CD4-positive, alpha-beta memory T cell (primary cell): ENCODE measurements at places on chromosomes 2 and 18.

DNA sequence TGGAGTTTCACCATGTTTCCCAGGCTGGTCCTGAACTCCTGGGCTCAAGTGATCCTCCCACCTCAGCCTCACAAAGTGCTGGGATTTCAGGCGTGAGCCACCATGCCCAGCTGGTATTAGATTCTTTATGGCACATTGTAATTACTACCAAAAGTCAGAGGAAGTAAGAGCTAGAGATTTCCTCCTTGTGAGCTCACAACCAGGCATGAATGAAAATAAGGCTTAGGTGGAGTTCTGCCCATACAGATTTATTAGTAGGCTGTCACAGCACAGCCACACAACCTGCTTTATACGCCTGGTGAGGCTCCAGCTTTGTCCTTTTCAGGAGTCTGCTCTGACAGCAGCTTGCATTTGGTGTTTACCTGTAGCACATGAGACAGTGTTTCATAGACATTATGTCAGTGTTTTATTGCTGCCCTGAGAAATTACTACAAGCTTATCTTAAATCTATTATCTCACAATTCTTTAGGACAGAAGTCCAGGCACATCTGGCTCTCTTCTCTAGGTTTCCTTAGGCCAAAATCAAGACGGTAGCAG, 156.6 kb downstream of the TANC1 start:
- DNase-seq = no peak

DNA sequence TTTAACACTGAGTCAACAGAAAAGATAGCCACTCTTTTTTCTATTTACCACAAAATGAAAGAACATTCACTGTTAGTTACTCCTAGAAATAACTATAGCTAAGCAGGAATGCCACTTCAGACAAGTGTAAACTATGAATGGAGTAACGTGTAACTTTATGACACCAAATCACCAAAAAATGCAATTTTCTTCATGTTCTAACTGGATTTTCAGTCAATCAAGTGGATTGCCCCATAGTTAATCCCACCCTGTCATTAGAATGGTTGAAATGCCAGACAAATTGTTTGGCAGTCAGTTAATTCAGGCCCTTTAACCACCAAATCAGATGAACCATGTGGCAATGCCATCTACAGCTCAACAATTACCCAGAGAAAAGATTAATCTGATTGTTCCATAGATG, 9.9 kb downstream of the EPHA4 start:
- no peak for DNase-seq

- peak; percentile 96 for DNase-seq
Observed at GRCh38 chr2:96962567-96963203, 23.7 kb downstream of the FAM178B start.

- DNase-seq = no peak
Observed at GRCh38 chr2:86055314-86055713, 50.4 kb downstream of the POLR1A start.

DNA sequence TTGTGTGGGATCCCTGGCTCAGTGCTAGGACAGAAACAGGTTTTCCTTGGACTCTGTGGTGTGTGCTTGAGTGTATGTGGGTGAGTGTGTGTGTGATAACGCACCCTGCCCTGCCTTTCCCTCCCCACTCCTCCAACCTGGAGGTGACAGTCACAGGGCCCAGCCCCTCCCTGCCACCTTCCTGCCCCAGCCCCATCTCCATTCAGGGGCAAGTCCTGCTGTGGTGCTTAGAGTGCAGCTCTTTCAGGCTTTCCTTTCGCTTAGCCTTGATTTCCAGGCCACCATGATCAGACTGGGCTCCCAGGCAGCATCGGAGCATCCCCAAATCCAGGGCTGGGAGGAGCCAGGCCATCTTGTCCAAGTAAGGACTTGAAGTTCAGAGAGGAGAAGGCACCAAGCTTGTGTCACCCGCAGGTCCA, 185.2 kb downstream of the ZFP36L2 start:
- no peak for DNase-seq

DNA sequence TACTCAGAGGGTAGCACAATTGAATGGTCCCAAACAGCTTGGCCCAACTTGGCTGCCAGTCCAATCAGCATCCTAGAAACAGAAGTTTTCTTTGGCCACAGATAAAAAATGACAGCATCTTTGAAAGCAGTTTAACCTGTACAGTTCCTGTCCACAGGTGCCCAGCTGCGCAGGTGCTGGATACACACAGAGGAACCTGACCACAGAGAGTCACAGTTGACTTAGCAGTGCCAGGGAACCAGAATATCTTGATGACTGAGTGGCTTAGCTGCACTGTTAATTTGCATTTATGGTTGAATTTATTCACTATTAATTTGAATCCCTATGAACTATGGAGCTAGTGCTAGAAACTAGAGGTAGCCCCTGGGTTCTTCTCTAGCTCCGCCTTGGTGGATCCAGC, 93.7 kb downstream of the TPGS2 start:
- DNase-seq = no peak

GRCh38 chr2:233060980-233061590, 943 bp downstream of the INPP5D start:
- DNase-seq = no peak

DNA sequence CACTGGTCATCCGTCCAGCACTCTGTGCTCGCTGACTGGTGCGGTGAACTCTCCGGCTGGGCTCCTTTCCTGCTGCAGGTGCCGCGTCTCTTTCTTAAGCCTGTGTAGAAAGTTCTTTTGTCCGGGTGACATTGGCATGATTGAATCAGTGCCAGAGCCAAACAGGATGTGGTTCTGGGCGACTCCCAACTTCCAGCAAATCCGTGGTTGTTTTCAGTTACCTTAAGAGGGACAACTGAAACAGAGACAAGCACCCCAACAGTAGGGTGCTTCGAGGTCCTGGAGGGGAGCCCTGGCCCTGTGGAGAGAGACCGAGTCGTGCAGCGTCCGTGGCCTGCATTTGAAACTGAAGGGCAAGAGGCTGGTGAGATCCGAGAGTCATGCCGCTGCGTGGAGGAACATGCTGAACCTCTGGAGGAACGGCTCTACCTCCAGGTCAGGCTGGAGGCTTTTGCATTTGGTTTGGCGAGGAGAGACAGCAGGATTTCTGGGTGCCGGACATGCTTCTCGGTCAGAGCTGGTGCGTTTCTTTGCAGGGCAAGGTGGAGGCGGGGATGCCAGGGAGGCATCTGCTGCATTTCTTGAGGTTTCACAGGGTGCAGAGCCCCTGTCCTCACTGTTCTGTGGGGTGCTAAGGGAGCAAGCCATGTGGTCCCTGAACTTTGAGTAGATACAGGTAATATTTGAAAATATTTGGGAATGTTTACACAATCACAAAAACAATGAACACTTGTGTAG, 26.8 kb downstream of the SH3BP4 start:
- DNase-seq = no peak

DNA sequence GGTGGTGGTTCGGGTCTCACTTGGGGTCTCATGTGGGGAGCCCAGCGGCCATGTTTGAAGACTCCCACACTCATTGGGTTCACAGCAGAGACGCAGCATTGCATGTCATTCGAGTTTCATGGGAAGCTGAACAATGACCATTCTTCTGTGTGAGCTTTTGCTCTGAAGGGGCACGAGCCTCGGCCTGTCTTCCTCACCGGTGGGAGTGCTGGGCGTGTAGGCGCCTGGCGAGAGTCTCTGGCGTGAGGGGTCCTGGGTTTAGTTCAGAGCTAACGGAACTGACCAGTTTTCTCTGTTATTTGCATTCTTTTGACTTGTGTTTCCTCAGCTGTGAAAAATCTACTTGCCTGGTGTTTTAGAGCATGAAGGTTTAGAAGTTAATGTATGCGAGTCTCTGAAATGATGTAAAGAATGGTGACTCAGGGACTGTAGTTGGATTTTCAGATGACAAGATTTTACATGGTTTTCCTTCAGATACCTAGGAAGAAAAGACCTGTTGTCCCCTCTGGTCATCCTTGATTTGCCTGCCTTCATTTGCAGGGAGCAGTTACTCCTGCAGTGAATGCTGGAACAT, 98.1 kb downstream of the ARMC9 start:
- DNase-seq = no peak

DNA sequence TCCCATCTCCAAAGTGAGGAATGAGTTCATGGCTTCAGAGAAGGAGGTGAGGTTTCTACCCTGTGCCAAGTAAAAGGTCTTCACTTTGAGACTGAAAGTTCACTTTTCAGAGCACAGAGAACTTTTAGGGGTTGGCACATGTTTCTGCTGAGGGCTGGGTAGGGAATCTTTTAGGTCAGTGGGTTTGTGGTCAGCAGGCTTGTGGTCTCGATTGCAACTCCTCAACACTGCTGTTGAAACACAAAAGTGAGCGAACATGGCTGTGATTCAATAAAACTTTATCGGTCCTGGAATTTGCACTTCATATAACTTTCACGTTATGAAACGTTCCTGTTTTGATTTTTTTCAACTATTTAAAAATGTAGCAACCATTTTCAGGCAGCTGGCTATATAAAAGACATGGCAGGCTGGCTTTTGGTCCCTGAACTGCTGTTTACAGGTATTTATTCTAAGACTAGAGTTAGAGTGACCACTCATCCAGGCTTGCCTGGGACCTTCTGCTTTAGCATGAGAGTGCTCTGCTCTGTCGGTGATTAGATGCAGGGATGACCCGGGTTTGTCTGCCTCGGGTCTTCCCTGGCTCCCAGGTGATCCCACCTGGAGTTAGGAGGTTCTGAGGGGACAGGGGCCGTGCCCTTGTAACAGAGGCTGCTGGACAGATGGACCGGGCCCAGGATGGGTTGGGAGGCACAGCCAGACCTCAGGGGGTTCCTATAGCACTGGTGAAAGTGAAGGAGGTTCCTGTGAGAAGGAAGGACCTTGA, 62.7 kb upstream of the TAF1B start:
- DNase-seq = peak; percentile 39

GRCh38 chr18:69469444-69469919, 68.8 kb downstream of the DOK6 start:
- peak; percentile 41 for DNase-seq

DNA sequence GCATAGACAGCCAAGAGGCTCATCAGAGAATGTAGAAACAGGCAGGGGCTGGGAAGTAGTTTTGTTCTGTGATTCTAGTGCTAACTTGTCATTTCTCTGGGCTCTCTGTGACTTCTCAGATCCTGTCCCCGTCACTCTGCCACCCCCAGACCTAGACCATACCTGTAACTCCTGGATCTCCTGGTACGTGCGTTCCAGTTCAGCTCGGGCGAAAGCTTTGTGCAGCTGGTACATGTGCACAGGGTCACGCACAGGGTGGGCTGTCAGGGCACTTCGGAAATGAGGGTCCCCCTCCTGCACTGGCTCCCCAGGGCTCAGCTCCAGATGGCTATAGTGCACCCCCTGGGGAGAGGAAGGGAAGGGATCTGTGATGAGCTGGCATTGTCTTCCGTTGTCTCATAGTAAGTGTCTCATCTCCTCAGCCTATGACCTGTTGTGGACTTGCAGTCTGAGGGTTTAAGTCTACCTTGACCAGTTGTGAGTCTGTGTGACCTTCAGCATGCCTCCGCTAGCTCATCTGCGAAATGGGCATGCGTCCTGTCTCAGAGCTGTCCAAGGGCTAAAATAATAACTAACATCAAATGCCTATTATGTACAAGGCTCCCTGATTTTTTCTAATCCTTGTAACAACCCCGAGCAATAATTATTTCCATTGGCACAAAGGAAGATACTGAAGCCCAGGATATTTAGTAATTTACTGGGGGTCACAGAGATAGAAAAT, 2.7 kb downstream of the CHPF start:
- no peak for DNase-seq

DNA sequence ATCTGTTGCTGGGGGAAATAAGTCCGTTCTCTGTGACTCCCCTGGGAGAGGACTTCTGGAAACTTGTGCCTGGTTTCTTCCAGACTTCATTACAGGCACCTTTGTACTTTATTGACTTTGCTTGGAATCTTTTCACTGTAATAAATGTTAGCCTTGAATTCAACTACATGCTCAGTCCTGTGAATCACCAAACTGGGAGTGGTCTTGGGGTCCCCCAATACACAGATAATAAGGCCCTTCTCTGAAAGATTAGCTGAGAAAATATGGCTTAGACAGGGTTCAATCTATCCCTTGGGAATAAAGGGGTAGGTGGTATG, 48.7 kb upstream of the KIDINS220 start:
- no peak for DNase-seq

DNA sequence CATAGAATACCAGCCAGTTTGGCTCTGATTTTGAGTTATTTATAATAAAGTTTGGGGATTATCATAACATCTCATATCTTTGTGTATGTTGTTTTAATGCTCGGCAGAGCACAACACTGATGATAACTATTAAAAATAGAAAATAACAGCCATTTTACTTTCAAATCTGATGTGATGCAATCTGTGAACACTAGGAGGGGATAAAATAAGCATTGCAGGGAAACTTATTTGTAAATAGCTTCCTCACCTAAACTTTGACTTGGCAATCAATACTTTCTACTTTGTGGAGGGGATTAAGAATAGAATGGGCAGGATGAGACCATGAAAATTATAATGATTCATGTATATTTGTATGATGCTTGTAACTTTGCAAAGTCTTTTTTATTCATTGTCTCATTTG, 54.4 kb downstream of the USP14 start:
- no peak for DNase-seq

DNA sequence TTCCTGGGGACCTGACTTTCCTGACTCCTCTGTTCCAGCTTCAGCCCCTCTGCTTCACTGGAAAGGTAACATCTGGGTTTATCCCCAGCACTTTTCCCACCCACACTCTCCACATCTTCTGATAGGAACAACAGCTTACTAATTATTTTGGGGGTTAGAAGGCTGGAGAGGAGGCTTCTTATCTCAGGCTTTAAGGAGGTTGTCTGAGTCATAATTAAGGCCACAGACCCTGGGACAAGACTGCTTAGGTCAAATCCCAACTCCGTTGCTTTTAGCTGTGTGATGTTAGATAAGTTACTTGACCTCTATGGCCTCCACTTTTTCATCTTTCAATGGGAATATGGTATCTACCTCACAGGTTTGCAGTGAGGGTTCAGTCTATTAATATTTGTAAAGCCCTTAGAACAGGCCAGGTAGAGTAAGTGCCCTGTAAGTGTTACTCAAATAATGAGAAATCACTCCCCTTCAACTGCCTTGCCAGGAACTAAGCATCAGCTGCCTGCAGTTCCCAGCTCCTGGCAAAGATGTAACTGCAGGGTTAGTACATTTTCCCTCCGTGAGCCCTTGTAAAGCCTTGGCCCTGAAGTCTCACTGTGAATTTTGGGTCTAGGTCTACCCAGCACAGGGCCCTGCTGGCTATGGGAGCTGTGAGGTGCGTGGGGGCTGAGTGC, 123.6 kb downstream of the MTX2 start:
- DNase-seq = no peak

DNA sequence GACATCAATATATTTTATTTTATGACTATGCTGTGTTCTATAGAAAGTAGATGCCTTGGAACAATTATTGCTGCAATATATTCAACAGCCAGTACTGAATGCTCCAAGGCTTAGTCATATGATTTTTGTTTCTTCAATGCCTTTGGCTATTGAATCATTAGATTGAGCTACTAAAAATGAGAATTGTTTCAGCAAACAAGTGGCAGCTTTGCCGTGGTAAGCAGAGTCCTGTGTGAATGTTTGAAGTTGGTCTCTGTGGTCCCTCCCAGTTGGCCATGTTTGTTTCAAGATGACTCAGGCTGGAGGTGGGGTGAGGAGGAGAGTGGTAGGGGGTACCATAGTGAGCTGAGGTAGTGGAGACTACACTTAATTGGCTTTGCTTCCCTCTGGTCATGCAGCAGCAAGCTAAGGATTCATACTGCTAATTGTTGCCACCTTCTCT, 198.6 kb upstream of the EPAS1 start:
- DNase-seq = no peak

- no peak for DNase-seq
Observed at GRCh38 chr18:35227254-35227653, 13.6 kb upstream of the ZNF397 start.
